NCI-H446 treated with DMSO at 0.1 percent for 48 hours (cell line): ENCODE measurements at places on chromosomes 4 and X.

DNA sequence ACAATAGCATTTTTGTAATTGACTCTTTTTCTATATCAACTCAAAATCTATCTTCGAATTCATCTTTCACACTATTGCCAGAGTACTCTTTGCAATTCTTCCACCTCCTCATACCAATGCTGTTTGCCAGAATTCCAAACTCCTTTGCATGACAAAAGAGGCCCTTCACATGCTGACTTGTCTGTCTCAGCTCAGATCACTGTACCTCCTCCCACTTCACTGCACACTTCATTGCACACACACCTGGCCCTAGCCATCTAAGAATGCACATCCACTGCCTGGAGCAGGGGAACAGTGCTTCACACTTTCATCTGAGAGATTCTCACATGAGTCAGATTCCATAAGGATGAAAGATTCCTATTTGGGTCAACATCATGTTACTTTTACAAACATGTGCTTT lies 56.5 kb downstream of the PRDM5 start:
- no peak for DNase-seq

- no peak for DNase-seq
Observed at GRCh38 chr4:146643812-146644401, 5.2 kb downstream of the POU4F2 start.

GRCh38 chr4:32826169-32826568 lies 2106.0 kb downstream of the PCDH7 start:
- DNase-seq, result no peak

- no peak for DNase-seq
Observed at GRCh38 chrX:70444326-70444945, at the start of gene DLG3. TSS of gene DLG3 (plus strand) at chrX:70444835. CDS start at chrX:70445202, 367 bp downstream.

- no peak for DNase-seq
Observed at GRCh38 chrX:41087201-41087600, 2.0 kb downstream of the USP9X start.

GRCh38 chrX:135516376-135516775 lies 4.1 kb upstream of the INTS6L start:
- DNase-seq, result no peak

DNA sequence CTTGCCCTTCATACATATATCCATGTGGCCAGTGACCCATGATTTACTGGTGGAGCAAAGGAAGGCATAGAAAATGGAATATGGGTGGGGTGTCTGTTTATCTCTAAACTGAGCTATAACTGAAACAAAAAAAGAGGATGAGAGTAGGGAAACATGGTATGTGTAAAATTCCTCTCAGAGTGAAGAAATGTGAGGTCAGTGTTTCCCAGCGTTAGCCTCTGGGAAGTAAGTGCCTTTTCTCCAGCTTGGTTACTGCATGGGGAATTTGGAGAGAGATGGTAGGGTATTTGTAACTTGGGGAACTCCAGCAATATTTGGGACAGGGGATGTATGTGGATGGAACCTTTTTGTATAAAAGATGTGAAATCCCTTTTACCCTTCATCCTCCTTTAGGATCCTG lies 89.4 kb downstream of the AFF1 start:
- no peak for DNase-seq

- no peak for DNase-seq
Observed at GRCh38 chr4:167587361-167587760, 353.1 kb upstream of the SPOCK3 start.

DNA sequence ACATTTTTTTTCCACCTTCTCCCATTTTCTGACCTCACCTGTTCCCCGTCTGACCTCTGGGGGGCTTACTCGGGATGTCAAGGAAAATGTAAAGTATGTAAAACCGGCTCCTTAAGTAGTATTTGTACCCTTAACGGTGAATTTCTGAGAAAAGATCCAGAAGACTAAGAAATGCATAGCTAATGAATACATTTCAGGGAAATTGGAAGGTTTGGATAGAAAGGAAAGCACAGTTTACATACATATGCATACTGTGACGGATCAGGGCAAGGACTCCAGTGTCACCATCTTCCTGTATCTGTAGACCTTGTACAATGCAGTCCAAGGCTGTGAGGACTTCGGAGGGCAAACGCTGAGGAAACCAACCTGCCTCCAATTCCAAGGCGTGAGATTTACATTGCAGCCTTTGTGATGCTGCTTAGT lies 2185.9 kb upstream of the TENM3 start:
- DNase-seq, result no peak

- no peak for DNase-seq
Observed at GRCh38 chrX:7139202-7140081, 8.1 kb upstream of the STS start.
